ENCODE measurements at places on chromosomes 16 and 17.

DNA sequence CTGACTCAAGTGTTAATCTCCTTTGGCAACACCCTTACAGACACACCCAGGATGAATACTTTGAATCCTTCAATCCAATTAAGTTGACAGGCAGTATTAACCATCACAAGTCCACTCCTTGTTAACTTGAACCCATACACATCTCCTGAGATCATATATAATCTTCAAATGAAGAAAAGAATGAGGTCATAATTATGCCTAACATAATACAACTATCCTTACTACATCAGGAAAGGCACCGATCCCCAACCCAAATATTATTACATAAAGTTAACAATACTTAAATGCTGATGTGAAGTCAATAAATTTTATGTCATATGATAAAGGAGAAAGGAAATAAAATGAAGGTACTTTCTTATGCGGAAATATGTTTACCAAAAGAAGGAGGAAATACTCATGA, 649.9 kb downstream of the KCNJ2 start:
- no peak for DNase-seq

- no peak for DNase-seq
Measured at GRCh38 chr17:76446449-76447231, 6.3 kb downstream of the UBE2O start.

- DNase-seq = no peak
Measured at GRCh38 chr17:70317421-70317820, 148.1 kb downstream of the KCNJ2 start.

- DNase-seq = no peak
Measured at GRCh38 chr16:3971261-3971660, 90.7 kb upstream of the CREBBP start.

All from activated CD4-positive, alpha-beta T cell treated with anti-CD3 and anti-CD28 coated beads, Interleukin-2, amount 50 U/mL, for 1 hour (primary cell).